ENCODE measurements at places on chromosomes 3 and 15. TPM values are rescaled to one million over a fixed set of nuclear protein-coding genes. Genes with fewer than 3 reads are reported as not detected.

DNA sequence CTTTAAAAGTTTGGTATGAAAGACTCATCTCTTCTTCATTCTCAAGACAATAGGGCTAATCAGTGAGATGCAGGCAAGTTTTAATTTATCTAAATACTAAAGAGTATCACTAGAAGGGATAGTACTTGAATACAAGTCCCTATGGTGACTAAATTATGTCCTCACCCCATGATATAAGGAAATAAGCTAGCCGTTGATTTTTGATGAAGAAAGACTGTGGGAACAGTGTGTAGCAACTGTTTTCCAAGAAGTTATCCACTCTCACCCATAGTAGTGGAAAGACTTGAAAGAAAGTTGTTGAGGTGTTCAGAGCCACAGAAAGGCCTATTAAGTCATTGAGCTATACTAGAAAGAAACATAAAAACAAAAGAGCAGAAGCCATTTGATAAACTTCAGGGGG lies 36.7 kb downstream of the PIK3CA start:
- DNase-seq, result no peak

Gene GOLGA6D
- total RNA-seq, result not detected

Gene FSD2
- not detected for total RNA-seq

DNA sequence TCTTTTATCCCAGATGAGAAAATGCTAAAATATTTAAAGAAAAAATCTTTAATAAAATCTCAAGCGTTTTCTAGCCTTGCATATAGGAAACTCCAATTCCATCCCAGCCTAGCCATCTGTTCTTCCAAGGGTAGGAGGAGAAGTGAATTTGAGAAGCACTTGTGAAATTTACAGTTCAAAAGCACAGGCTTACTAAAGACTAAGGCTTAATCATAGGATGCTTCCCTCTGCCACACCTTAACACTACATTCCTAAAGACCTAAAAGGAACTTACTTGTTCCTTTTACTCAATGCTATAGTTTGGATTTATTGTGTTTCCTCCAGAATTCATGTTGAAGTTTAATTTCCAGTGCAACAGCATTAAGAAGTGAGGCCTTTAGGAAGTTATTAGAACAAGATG lies 764.8 kb upstream of the CADM2 start:
- DNase-seq, result no peak

- DNase-seq, result no peak
Measured at GRCh38 chr3:72614394-72615074, 233.7 kb downstream of the SHQ1 start.

Gene GOLGA8S
- 0.35 TPM for total RNA-seq

Gene GRIP2
- 3.1 TPM for total RNA-seq

DNA sequence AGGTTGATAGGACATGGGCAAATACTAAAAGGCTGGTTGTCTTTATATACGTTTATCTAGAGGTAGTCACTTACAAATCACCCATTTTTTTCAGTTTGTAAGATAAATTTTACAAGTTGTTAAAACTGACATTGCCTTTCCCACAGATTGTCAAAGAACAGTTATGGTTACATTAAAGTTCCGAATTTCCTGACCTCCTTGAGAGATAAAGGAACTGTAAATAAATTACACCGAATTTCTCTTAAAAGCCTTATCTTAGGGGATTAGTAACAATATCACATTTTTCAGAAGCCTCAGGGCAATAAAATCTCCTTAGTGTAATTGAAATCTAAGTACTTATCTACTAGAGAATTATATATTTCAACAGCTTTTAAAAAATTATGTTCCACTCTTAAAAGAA lies 49.5 kb downstream of the ZPLD1 start:
- no peak for DNase-seq

DNA sequence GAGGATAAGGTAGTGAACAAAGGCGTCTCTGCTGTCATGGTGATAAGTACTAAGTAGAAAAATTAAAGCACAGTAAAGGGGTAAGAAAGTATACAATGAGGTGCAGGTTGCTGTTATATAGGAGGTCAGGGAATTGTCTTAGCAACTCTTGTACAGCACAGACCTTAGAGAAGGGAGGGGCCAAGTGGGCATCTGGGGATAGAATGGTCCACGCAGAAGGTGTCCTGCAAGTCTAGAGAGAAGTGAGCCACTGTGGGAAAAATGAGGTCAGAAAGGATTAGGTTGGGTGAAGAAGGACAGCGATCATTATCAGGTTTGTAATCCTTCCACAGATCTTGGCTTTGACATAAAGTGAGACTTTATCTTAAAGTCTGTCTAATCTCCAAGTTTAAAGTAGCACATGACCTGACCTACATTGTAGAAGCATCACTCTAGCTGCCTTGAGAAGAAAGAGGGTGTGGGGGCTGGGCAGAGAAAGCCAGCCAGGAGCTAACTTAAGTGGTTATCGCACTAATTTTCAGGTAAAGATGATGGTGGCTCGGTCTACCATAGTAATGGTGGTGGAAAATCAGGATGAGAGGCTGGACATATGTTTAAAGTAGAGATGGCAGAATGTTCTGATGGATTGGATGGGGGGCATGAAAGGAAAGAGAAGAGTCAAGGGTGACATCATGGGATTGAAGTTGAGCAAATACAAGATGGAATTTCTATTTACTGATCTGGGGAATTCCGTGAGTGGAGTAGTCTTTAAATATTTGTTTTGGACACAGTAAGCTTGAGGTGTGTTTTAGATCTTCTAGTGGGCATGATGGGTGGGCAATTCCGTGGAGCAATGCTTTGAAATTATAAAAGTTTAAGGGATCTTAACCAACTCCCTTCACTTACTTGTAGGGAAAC lies 919.2 kb downstream of the ROBO1 start:
- DNase-seq, result no peak

- no peak for DNase-seq
Measured at GRCh38 chr3:195009616-195010015, 261.3 kb downstream of the XXYLT1 start.

DNA sequence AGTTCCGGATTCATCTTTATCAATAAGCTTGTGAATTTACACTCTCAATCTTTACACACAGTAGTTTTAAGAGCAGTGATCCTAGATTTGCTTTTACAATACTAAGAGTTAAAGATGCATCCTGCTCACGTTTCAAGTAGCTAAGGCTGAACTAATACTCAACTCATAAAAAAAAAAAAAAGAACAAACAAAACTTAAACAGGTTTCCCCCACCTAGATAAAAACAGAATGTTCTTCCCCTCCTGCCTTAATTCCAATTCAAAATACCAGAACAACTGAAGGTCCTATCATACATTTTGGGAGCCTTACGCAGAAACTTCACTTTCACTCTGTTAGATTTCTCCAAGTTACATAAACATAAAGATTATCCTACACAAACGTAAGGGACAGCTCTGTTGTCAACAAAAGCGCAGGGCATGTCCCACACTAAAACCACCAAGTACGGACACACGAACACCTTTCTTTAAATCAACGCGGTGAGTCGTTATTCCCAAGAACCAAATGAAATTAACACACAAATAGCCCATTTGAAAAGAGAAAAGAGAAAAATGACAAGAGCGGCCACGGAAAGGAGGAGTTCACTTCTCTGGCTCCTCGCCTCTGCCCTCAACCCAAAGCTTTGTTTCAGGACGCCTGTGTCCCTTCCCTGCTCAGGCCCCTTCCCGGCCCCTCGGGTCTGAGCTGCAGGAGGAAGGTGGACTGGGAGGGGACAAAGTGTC lies 941 bp downstream of the CBLB start:
- no peak for DNase-seq

Gene ZNF80
- total RNA-seq, result not detected

DNA sequence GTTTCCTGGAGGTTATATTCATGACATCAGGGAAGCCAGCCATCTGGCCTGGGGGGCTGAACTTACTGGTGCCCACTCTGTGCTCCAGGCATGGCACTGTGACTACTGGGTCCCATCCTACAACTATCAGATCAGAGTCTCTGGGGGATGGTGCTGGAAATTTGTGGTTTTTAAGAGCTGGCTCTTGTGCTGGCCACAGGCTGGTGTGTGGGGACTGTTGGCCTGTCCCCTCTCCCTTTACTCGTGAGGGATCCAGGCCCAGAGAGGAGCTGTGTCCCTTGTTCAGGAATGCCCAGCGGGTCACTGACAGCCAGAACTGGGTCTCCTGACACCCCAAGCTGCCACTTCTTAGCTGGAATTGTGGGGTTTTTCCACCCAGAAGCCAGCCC lies 44.5 kb upstream of the SEC22A start:
- no peak for DNase-seq

GRCh38 chr15:67776600-67776999 lies 48.7 kb upstream of the SKOR1 start:
- no peak for DNase-seq

GRCh38 chr3:36542186-36542585 lies 161.9 kb downstream of the STAC start:
- no peak for DNase-seq

Gene SNRPA1
- total RNA-seq, result 35.8 TPM

Gene PIGZ
- total RNA-seq, result 3.3 TPM

Gene SSR3
- 107 TPM for total RNA-seq

GRCh38 chr15:56913241-56913640 lies 5.2 kb upstream of the TCF12 start:
- DNase-seq, result no peak

Gene CTXN2
- total RNA-seq, result not detected

DNA sequence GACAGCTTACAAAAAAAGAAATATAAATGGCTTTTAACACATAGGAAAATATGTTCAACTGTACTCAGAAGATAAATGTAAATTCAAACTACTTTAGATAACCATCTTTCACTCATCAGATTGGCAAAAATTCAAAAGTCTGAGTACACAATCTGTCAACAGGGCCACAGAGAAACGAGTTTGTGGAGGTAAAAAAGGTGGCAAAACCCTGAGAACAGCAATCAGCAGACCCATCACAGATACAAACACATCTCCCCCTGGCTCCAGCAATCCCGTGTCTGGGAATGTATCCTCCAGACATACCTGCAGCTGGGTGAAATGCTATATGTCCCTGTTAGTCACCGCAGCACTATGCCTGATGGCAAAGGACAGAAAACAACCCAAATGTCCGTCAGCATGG lies 149.5 kb downstream of the OSBPL10 start:
- DNase-seq, result no peak

Gene CORO2B
- total RNA-seq, result 18.2 TPM

- no peak for DNase-seq
Measured at GRCh38 chr3:74501007-74501406, 113.5 kb downstream of the CNTN3 start.

- DNase-seq, result no peak
Measured at GRCh38 chr3:152556731-152557254, 278.1 kb upstream of the P2RY1 start.

DNA sequence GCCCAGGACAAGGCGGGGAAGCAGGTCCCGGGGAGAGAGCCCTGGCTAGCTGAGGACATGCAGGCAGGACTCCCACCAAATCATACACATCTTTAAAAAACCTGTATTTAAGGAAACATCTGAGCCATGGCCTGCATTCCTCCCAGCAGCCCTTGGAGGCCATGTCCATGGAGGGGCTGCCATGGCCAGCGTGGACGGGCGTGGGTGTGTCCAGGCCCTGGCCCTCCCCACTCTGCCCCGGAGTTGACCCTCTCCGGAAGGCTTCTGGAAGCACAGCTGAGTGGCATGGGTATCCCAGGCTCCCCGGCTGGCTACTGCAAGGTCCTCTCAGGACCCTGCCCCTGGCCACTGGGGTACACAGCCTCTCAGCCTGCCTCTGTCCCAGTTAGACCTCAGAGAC lies 149.8 kb downstream of the NSMCE3 start:
- no peak for DNase-seq

DNA sequence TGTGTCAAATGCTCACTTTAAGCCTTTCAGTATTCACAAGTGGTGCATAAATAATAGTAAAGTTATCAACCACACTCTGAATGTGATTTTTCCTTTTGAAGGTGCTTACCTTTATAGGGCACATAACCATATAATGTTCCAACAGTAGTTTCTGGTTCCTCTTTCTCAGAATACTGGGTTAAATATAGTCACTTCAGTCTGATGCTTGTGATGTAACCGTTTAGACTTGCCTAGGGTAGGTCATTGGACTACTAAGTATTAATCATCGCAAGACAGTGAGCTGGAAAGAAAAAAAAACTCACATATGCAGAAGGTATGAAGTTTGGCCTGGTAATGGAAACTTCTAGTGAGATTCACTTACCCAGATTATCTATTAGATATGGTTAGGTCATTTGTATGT lies 1.9 kb downstream of the KBTBD8 start:
- no peak for DNase-seq

DNA sequence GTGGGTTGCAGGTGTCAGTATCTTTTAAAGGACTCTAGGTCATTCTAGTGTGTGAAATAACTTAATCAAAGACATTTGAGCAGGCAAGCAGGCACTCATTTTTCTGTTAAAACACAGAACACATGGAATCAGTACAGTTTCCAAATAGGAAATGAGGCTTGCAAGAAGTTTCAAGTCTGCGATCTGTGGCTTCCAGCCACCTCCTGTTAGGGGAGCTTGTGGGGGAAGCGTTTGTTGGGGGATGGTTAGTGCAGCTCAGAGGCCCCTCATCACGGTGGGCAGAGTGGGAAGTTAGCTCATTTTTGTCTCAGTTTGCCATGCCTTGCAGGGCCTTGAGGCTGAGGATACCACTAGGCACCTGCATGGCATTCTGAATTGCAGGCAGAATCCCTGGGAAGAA lies 59.9 kb downstream of the SLC6A11 start:
- no peak for DNase-seq

- DNase-seq, result no peak
Measured at GRCh38 chr15:57124036-57124435, 205.6 kb downstream of the TCF12 start.

GRCh38 chr3:126258670-126259069 lies 78.3 kb upstream of the ALDH1L1 start:
- DNase-seq, result no peak

- DNase-seq, result no peak
Measured at GRCh38 chr15:35000511-35000910, 12.4 kb upstream of the ZNF770 start.

DNA sequence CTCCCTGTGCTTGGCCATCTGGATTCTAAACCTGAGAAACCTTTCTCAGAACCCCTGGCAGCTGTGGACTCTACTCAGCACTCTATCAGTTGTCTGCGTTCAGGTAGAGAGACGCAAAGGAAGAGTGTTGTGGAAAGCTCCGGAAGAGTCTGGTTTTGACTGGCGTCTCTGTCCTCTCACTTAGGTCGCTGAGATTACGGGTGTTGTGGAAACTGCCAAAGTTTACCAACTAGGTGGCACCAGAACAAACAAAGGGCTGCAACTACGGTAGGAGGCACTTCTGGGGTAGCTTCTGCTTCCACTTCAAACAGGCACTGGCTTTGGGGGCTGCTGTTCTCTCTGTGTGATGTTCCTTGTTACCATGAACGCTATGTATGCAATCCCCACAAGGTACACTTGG lies 19.2 kb upstream of the ITPKA start:
- no peak for DNase-seq

- DNase-seq, result no peak
Measured at GRCh38 chr3:140956058-140956835, 14.6 kb downstream of the SLC25A36 start.

DNA sequence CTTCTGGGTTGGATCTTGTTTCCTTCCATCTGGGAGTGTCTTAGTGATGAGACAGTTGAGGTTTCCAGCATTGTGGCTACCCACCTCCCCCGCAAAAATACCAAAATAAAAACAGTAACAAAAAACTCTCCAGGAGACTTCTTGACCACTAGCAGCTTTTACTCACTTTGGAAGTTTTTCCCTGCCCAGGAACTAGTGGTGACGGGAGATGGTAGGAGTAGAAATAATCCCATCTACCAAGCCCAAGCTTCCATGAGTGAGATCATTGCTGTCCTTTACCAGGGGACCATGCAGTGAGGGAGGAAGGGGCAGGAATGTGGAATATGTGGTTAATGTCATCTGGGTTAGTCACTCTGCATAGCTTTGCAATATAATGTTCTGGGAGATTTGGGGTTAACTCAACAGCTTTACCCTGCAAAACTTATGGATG lies 187.7 kb downstream of the ITPR1 start:
- DNase-seq, result no peak

Data from uterus (tissue), 4 donors.